ENCODE measurements at places on chromosomes 7 and 10.

DNA sequence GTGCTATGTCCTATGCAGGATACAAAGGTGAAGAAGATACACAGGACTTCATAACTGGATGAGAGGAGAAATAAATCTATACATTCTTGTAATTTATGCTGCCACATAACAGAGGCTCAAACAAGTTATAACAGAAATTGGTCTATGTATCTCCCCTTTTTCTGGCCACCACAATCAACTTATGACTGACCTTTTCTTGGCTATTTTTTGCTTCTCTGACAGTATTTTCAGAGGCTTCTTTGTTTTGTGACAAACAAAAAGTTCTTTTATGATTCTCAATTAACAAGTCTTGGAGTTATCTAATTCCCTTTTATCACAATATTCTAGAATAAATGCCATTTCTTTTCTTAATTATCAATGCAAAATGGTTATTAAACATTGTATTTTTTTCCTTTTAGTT is 953.0 kb upstream of the ZWINT start:
- DNase-seq: no peak

DNA sequence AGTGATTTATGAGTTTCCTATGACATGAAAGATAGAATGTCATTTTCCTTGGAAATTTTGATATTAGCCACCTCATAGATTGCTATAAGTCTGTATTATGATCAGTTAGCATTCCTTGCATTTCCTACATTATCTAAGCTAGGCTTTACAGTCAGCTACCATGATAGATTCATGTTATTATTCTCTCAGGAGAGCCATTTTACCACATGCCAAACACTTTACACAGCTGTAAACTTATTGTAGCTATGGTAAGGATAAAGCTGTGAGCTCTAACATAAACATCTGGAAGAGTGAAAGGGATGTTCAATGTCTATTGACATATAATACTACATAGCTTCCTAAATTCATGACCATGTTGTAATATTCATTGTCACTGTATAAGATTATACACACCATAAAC is 608.0 kb downstream of the PHTF2 start:
- no peak for DNase-seq

DNA sequence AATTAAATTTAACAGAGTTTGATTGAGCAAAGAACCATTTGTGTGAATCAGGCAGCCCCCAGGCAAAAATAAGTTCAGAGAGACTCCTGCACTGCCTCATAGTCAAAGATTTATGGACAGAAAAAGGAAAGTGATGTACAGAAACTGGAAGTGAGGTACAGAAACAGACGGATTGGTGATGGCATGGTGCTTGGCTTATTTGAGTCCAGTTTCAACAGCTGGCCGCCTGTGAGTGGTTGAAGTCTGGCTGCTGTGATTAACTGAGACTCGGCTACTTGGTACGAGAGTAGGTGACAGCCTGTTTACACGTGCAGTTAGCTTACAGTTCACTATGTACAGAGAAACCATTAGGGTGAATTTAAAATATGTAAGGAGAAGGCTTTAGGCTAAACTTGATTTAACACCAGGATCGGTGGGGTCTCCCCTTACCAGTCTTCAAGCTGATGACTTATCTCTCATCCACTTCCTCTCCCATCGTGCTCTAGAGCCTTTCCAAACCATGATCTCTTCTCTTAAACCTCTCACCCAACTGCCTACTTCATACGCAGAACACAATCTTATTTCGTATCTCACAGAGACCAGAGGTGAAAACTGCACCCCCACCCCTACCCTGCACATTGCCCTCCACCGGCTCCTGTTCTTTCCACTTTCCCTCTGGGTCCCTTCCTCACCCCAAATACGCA is 5.0 kb upstream of the MSMB start:
- DNase-seq: no peak

- no peak for DNase-seq
Measured at GRCh38 chr7:38169847-38170246, 8.2 kb upstream of the STARD3NL start.

GRCh38 chr10:117543225-117544003 is 868 bp downstream of the EMX2 start:
- DNase-seq: no peak

GRCh38 chr10:89119651-89120050 is 87.5 kb downstream of the CH25H start:
- DNase-seq: peak; percentile 12

DNA sequence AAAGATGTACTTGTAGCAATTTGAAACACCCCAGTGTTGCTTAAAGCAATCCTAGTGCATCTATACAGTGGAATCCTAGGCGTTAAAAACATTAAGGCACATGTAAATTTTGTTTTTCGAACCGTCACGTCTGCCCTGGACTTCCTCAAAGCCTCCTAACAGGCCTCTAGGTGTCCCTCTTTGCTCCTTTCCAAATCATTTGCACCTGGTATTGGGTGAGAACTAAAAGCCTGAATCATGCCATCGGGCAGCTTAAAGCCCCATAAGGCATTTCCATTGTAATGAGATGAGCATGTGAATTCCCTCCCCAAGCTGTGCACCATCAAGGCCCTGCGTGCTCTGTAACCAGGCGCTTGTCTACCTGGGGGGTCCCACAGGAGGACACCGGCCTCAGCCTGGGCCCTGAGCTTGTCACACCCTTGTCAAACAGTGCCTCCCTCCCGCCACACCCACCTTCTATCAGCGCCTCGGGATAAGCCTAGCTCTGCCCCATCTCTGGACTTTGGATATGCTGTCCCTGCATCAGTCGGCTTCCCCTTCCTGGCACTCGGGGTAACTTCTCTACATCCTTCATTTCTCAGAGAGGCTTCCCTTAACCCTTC is 89.2 kb downstream of the WDR11 start:
- peak; percentile 37 for DNase-seq

DNA sequence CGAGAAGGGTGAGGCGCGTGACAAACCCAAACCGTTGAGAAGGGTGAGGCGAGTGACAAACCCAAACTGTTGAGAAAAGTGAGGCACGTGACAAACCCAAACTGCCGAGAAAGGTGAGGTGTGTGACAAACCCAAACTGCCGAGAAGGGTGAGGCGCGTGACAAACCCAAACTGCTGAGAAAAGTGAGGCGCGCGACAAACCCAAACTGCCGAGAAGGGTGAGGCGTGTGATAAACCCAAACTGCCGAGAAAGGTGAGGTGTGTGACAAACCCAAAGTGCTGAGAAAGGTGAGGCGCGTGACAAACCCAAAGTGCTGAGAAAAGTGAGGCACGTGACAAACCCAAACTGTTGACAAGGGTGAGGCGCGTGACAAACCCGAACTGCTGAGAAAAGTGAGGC is 25.0 kb downstream of the ESYT2 start:
- no peak for DNase-seq

GRCh38 chr7:20113427-20114027 is 103.7 kb downstream of the MACC1 start:
- DNase-seq: no peak

- no peak for DNase-seq
Measured at GRCh38 chr7:65966146-65966545, 15.9 kb downstream of the GUSB start.

- DNase-seq: no peak
Measured at GRCh38 chr7:130432886-130433285, 7.9 kb downstream of the CEP41 start.

- DNase-seq: no peak
Measured at GRCh38 chr10:101019440-101019703, 11.6 kb downstream of the PDZD7 start.

GRCh38 chr10:49407151-49407550 is 11.3 kb upstream of the DRGX start:
- DNase-seq: no peak

DNA sequence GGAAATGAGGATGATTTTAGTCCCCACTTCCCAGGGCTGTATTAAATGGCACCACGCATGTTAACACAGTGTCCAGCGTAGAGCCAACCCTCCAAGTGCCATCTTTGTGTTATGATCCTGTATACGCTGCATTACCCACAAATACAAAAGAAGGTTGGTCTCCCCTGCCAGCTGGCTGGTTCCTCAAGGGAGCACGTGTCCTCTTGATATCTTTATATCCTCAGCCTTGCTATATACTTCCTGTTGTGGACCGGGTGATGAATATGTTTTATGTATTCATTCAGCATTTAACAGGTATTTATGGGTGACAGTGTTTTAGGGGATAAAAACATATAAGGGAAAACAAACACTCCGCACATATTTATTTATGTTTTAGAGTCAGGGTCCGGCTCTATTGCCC is 23.2 kb upstream of the PRRT4 start:
- no peak for DNase-seq

GRCh38 chr10:59360605-59361405 is 1.5 kb downstream of the FAM13C start:
- DNase-seq: no peak

DNA sequence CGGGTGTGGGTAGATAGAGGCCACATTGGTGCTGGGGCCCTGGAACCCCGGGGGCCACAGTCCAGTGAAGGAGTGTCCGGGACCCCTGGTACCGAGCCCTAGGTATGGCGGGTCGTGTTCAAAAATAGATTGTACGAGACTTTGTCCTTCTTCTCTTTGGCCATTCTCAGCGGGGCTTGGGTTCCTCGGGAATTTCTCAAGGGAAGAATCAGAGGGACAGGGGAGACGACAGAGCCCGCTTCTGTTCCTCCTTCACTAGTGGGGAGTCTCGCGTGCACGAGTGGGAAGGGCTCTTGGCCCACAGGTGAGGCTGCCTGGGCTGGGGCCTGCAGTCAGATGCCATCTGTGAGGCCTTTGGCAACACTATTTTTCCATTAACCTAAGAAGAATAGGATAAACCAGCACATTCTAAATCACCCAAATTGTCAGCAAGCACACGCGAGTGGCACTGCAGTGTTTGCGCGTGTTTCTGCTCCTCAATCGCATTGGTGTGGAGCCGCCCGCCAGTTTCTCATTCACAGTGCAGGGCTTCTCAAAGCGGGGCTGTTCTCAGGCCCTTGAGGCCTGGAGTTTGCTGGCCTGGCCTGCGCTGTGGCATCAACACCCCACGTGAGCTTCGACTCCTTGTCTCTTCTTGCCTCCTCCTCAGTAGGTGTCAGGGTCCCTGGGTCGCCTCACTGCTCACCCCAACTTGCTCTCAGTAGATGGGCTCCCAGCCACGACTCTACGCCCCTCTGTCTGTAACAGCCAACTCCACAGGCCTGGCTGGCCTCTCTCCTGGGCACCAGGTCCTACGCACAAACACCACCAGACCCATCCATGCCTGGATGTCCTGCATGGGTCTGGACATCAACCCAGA is 187.6 kb upstream of the SHH start:
- no peak for DNase-seq

DNA sequence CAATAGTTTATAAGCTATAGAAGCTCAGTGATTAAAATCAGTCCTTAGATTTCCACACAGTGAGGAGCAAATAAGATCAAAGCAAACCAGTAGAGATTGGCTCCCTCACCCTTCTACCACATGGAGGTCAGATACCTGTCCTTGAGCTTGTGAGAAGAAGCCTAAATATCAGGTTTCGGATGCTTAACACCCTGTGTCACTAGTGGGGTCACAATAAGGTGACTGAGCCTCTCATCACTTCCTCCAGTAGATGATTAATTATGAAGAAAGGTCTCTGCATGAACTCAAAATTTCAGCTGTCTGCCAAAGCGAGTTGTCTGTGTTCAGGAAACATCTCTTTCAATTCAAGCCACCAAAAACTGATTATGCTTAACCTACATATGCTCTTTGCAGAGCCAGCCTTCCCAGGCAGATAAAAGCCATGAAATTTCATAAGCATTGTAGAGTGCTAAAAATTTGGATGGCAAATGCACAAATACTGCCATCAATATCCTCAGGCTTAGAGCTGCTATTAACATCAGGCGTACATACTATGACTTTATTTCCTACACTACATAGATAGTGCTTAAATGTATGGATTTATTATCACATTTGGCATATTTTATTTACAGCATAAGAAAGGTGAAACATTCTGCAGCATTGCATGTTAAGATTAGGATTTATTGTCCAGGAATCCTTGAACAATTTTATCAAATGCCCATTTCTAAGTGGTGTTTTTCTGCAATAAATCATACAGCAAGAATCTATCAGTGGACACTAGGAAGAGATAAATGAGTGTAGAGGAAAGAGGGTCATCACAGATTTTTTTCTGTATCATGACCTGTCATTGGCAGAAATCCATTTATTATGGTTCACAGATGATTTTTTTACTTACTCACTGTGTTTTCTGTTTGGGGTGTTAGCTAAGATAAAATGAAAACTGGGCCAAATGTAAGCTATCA is 285.1 kb upstream of the SP8 start:
- no peak for DNase-seq

DNA sequence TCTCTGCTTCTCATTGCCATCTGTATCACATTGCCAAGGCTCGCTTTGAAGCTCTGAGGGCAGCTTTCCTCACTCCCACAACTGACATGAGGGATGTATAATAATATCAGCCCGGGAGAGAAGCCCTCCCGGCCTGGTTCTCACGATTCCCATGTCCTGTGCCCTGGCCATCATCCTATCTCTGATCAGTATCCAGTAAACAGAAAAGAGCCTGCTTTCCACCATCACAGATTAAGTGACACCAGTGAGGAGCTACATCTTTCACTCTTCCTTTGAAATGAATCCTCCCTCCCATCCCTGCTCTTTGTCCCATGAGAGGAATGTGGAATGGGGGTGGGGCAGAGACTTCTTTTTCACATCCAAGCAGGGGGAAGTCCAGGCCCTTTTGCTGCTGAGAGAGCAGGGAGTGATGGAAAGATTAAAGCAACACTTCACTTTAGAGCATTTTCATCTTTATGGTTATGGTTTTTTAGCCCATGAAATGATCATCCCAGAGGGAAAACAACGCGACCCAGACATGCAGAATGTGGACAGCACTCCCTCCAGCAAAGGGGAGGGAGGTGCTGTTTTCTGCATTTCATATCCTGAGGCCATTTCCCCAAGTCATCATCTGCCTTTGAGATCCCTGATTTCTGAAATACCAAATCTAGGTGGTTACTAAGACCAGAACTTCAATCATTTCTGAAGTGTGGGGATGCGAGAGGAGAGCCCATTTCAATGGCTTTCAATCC is 84.6 kb upstream of the LYZL1 start:
- DNase-seq: peak; percentile 68

DNA sequence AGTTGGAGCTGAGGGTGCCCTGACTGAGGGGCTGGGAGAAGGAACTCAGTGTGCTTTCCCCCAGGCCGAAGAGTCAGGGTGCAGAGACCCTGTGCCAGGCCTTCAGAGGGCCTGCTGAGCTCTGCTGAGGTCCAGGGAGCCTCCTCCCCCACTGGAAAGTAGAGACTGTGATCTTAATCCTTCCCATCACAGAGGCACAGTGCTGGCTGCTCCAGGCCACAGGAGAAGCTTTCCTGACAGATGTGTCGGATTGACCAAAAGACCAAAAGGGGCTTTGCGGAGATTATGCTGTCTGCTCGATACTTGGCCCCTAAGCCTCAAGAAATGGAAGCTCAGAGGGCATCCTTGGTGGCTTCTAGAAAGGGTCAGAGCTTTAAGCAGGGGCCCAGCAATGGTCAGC is 32.9 kb upstream of the BTRC start:
- DNase-seq: no peak

DNA sequence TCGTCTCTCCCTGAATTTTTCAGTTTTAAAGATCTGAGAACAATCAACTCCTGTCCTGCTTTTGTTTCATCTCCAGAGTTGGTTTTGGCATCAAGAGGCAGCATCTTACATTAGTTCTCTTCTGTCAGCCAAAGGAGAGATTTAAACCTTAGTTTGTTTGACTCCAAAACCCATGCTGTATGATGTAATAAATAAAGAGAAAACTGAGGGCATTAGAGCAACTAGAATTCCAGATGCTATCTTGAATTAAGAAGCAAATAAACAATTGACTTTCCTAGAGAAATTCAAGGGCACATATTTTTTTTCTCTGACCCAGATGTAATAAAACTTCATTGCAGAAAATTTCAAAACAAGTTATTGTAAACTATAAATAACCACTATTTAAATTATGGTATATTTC is 54.4 kb downstream of the INHBA start:
- DNase-seq: no peak

GRCh38 chr10:10624567-10624962 is 393.1 kb upstream of the CELF2 start:
- no peak for DNase-seq
